Stomach (tissue), 19 donors: ENCODE measurements at places on chromosomes 7 and 10.

DNA sequence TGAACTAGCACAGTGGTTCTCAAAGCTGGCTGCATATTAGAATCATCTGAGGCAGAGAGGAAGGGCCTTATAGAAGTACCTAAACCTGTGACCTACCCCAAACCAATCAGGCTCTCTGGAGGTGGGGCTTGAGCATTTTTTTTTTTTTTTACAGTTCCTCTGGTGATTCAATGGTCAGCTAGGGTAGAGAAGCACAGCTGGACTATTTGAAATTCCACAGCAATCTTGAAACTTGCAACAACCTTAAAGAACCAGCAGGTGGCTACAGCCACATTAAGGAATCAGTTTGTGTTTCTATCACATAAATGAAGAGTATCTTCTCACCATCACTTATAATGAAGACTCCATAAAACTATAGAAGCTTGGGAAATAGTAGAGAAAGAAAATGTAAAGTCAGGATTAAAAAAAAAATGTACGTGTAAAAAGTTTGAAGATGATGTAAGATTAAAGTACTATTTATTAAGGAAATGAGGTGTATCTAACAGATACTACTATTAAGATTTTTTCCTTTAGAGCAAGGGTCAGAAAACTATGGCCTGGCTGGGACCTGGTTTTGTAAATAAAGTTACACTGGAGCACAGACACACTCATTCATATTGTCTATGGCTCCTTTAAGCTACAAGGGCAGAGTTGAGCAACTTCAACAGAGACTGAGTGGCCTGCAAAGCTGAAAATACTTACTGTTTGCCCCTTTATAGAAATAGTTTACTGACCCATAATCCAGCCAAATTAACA lies 3.8 kb downstream of the RTKN2 start:
- H3K4me3 ChIP-seq, result no peak overlapping the region
- peak; percentile 73 for DNase-seq
- no peak overlapping the region for H3K27ac ChIP-seq
- peaks cover 10% of the 10 kb centered on the region for H3K27me3 ChIP-seq
- H3K4me1 ChIP-seq, result peaks cover 4% of the 10 kb centered on the region

DNA sequence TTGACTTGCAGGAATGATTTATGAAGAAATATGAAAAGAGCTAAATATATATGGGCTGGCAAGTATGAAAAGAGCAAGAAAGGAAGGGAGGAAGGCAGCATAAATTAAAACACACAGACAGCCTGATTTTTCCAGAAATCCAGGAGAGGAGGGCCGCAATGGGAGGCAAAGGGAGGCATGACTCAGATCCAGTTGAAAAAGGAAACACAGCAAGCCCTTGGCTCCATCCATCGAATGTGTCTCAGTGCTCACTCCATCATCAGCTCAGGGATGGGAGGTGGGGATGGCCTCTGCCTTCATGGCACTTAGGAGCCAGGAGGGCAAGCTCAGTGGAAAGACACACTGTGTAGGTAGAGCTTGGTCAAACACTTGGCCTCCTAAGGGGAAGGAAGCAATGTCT lies 75.7 kb upstream of the PDZD8 start:
- DNase-seq, result no peak
- H3K36me3 ChIP-seq, result no peaks in the 10 kb centered on the region
- no peaks in the 10 kb centered on the region for H3K4me1 ChIP-seq
- no peak overlapping the region for H3K27ac ChIP-seq
- H3K4me3 ChIP-seq, result no peak overlapping the region
- H3K27me3 ChIP-seq, result no peaks in the 10 kb centered on the region

DNA sequence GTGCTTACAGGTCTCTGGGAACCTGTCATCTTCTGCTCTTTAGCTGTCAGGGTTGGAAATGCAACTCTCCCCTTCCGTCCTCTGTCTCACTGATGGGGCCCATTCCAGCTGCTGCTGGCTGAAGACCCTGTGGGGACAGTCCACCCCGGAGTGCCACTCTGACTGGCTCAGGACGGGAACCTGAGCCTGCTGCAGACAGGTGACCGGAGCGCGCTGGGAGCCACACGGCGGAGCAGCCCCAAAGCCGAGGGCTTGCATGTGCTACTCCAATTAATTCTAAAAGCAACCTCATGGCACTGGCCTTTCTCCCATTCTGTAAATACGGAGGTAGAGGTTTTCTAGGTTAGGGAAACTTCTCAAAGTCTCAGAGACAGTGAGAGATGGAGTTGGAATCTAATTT lies 223.5 kb upstream of the PITRM1 start:
- H3K4me1 ChIP-seq, result no peaks in the 10 kb centered on the region
- no peak overlapping the region for H3K27ac ChIP-seq
- no peaks in the 10 kb centered on the region for H3K36me3 ChIP-seq
- H3K27me3 ChIP-seq, result no peaks in the 10 kb centered on the region

- H3K27me3 ChIP-seq, result no peaks in the 10 kb centered on the region
- H3K27ac ChIP-seq, result peak overlapping the region; percentile 84
- peak; percentile 74 for DNase-seq
- no peaks in the 10 kb centered on the region for H3K36me3 ChIP-seq
These were observed 16.6 kb upstream of the GTPBP4 start for GRCh38 chr10:971613-972012.

DNA sequence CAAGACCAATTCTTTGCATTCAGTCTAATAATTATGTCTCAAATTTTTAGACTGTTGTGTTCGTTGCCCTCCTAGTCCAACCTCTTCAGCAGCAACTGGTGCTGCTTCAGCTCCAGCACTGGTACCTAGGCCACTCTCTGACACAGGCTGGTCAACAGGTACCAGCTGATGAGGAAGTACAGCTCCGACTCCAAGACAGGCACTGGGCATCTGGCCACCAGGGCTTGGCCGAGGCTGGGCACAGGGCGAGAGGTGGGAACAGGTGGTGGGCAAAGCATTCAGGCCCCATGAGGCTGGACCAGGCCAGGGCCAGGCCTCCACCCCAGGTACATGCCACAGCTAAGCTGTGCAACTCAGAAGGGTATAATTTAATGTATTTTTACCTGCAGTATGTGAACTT lies 151.5 kb upstream of the AGR3 start:
- H3K27ac ChIP-seq, result no peak overlapping the region
- no peaks in the 10 kb centered on the region for H3K4me1 ChIP-seq
- H3K27me3 ChIP-seq, result no peaks in the 10 kb centered on the region
- no peak for DNase-seq

DNA sequence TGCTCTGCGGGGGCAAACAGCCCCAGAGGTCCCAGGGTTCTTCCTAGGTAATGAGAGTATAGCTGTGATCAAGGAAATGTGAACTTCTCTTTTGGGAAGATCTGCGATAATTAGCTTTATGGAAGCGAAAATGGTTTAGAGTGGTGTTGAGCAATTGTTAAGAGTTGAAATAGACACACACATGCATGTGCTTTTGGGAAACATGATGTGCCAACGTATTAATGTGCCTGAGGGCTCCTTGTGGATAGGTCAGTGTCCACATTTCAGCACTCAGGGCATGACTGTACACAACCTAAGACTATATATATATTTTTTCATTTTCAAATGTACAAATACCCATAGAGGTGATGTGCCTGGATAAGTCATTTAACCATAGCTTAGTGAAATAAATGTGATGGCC lies 67.0 kb downstream of the GSDME start:
- DNase-seq, result no peak
- no peak overlapping the region for H3K4me3 ChIP-seq
- H3K27ac ChIP-seq, result no peak overlapping the region
- no peaks in the 10 kb centered on the region for H3K27me3 ChIP-seq
- H3K4me1 ChIP-seq, result no peaks in the 10 kb centered on the region
- no peaks in the 10 kb centered on the region for H3K36me3 ChIP-seq

- H3K27ac ChIP-seq, result peak overlapping the region; percentile 49
- no peak overlapping the region for H3K4me3 ChIP-seq
- peaks cover 46% of the 10 kb centered on the region for H3K4me1 ChIP-seq
- DNase-seq, result no peak
- no peaks in the 10 kb centered on the region for H3K36me3 ChIP-seq
These were observed 14.0 kb downstream of the ITGB1 start for GRCh38 chr10:32943854-32944661.

GRCh38 chr10:125442856-125443540 lies 240.0 kb downstream of the TEX36 start:
- H3K4me3 ChIP-seq, result no peak overlapping the region
- no peaks in the 10 kb centered on the region for H3K27me3 ChIP-seq
- H3K4me1 ChIP-seq, result no peaks in the 10 kb centered on the region
- no peaks in the 10 kb centered on the region for H3K36me3 ChIP-seq

GRCh38 chr10:63586043-63586442 lies 64.8 kb downstream of the REEP3 start:
- DNase-seq, result no peak
- no peaks in the 10 kb centered on the region for H3K36me3 ChIP-seq
- no peak overlapping the region for H3K4me3 ChIP-seq
- no peak overlapping the region for H3K27ac ChIP-seq
- no peaks in the 10 kb centered on the region for H3K27me3 ChIP-seq

DNA sequence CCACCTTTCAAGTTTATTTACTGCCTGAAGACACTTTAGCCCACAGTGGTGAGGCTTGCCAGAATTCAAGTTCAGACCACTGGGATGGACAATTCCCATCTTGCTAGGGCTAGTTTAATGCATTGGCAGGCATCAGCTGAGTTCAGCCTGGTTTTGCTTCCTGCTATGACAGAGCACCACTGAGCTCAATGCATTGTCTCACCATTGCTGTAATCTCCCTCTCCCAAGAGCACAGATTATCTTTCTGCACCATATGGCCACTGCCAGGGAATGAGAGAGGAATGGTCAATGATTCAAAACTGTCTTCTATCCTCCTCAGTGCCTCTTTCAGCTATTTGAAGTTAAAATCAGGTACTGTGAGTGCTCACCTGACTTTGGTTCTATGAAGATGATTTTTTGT lies 160.8 kb downstream of the XPNPEP1 start:
- H3K27ac ChIP-seq, result no peak overlapping the region
- H3K4me1 ChIP-seq, result no peaks in the 10 kb centered on the region
- no peak for DNase-seq
- no peaks in the 10 kb centered on the region for H3K27me3 ChIP-seq
- H3K36me3 ChIP-seq, result no peaks in the 10 kb centered on the region

DNA sequence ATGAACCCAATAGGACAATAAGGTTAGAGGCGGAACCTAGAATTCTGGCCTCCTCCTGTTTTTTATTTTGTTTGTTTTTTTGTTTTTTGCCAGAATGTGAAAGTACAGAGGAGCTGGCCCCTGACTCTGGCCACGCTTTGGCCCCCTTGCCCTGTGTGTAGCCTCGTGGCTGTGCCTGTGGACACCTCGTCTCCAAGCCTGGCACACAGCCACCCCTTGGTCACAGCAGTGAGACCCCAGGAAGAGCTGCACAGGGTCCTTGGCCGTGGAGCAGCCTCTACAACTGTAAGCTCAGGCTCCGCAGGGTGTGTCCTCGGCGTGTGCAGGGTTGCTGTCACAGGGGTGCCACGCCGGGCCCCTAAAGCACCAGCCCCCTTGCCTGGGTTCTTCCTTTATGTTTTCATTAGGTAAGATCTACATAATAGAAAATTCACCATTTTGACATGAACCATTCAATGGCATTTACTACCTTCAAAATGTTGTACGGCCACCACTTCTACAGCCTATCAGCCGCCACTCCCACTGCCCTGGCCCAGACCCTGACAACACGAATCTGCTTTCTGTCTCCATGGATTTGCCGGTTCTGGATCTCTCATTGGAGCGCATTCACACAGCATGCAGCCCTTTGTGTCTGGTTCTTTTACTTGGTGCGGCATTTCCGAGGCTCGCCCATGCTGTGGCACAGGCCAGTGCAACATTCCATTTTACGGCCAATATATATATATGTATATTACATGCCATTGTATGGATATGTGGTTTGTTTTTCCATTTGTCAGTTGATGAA lies 51.0 kb downstream of the AMZ1 start:
- no peak for DNase-seq
- peaks cover 1% of the 10 kb centered on the region for H3K4me1 ChIP-seq
- H3K27ac ChIP-seq, result peak overlapping the region; percentile 51
- H3K36me3 ChIP-seq, result no peaks in the 10 kb centered on the region
- H3K27me3 ChIP-seq, result no peaks in the 10 kb centered on the region
- no peak overlapping the region for H3K4me3 ChIP-seq

GRCh38 chr7:28613262-28613661 lies 200.9 kb downstream of the CREB5 start:
- DNase-seq, result no peak
- H3K4me1 ChIP-seq, result no peaks in the 10 kb centered on the region
- no peaks in the 10 kb centered on the region for H3K36me3 ChIP-seq
- no peak overlapping the region for H3K27ac ChIP-seq
- H3K4me3 ChIP-seq, result no peak overlapping the region

DNA sequence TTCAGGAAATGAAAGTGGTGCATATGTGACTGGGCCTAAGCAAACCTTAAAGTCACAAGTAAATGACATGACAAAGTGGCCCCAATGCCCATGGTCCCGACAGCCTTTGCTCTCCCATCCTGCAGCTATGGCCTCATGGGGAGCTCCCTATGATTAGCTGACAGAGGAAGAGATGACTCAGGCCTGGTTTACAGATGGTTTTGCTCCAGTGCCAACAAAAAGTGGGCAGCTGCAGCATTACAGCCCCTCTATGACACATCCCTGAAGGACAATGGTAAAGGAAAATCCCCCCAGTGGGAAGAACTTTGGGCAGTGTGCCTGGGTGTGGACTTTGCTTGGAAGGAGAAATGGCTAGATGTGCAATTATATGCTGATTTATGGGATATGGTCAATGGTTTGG lies 105.1 kb upstream of the ADCY1 start:
- no peak overlapping the region for H3K27ac ChIP-seq
- H3K4me3 ChIP-seq, result no peak overlapping the region
- H3K4me1 ChIP-seq, result no peaks in the 10 kb centered on the region
- no peaks in the 10 kb centered on the region for H3K36me3 ChIP-seq
